GDM1 (cell line): ENCODE measurements at places on chromosomes 4 and X.

- DNase-seq: no peak
These were observed 417.0 kb downstream of the AFF2 start for GRCh38 chrX:148917441-148917840.

- DNase-seq: no peak
These were observed 836 bp downstream of the BTK start for GRCh38 chrX:101385026-101385684.

GRCh38 chr4:102546635-102547034 lies 45.5 kb downstream of the NFKB1 start:
- DNase-seq: no peak

- no peak for DNase-seq
These were observed 50.3 kb downstream of the ARHGAP10 start for GRCh38 chr4:147782087-147782781.

DNA sequence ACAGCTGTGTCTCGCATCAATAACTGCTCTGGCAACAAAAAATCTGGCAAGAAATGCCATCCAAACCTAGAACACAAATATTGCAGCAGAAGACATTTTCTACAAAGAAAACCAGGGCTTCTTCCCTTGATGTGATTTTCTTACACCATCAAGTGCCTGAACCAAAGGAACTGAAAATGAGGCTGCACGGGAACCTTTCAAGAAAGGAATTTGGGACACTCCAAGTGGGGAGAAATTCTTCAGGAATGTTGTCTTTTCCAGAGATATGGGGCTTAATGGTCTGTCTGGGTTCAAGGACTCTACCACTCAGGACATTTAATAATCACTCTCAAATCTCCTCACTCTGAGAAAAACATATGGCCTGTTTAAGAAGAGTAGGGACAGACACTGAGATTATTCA lies 57.6 kb downstream of the PRDM5 start:
- DNase-seq: no peak

DNA sequence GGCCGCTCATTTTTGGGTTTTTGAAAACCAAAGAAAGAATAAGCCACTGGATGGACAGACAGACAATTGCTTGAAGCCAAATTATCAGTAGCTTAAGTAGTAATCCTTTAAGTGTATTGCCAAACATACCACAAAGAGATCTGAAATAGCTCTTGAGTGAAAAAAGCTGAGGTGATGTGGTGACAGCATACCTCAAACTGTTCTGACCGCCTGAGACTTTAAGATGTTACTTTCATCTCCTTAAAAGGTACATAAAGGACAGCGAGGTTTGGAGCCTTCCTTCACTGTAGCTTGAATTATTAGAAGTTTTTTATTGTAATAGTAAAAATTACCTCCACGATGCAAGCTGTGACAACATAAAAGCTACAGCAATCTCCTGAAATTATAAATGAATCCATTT lies 271.5 kb upstream of the FAM241A start:
- DNase-seq: no peak

DNA sequence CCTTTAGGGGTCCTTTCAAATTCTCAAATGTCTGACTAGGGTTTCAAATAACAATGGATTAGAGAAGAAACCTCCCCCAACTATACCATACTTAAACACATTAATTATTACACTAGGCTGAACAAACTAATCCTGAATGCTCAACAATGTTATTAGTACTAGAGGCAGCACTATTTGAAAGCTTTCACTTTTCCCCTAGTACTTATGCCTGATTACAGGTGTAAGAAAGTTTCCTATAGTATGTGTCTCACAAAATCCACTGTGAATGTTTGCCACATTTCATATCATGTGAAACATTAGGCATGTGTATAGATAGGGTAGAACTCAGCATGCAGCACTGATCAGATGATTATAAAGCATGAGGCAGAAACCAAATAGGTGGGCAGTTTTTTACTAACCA lies 336.2 kb downstream of the ZNF674 start:
- DNase-seq: no peak

GRCh38 chrX:153736871-153737441 lies 12.3 kb downstream of the ABCD1 start:
- no peak for DNase-seq

- no peak for DNase-seq
These were observed 112.9 kb downstream of the KCNIP4 start for GRCh38 chr4:21835712-21836111.
